Chondrocyte (in vitro differentiated cells): ENCODE measurements at places on chromosomes 13 and 19. TPM values are rescaled to one million over a fixed set of nuclear protein-coding genes. Genes with fewer than 3 reads are reported as not detected.

DNA sequence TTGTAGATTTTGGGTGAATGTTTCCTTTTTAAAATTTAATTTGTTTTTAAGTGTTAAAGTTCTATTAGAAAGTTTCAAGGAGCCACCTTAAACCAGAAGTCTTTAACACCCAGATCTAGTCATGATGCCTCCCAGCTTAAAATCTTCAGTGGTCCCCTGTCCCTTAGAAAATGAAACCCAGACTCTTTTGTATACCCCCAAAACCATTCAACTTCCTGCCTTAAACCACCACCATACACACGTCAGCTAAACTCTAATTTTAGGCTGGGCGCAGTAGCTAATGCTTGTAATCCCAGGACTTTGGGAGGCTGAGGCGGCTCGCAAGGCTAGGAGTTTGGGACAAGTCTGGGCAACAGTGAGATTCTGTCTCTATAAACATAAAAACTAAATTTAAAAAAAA lies 37.9 kb downstream of the N4BP2L1 start:
- H3K4me3 ChIP-seq = no peak overlapping the region
- H3K27ac ChIP-seq = no peak overlapping the region
- no peaks in the 10 kb centered on the region for H3K27me3 ChIP-seq
- no peaks in the 10 kb centered on the region for H3K36me3 ChIP-seq
- H3K4me1 ChIP-seq = no peaks in the 10 kb centered on the region

DNA sequence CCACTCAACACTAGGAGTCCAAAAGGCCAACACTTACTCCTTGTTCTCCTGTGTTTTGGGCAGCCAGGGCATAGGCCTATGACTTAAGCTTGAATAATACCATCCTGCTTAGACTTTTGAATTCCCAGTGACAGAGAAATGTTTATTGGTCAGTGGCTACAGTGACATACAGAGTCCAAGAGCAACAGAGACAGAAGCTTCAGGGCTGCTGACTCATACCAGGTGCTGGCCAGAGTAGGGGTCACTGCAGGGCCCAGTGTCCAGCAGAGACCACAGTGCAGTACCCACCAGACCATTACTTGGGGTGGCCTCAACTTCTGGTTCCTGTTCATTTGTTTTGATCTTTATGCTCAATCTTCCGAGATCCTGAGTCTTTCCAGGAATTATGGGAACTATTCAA lies 6.0 kb upstream of the FREM2 start:
- no peak overlapping the region for H3K27ac ChIP-seq
- peaks cover 19% of the 10 kb centered on the region for H3K27me3 ChIP-seq
- no peak overlapping the region for H3K4me3 ChIP-seq
- H3K4me1 ChIP-seq = peaks cover 3% of the 10 kb centered on the region

GRCh38 chr19:54877471-54877870 lies 3.4 kb downstream of the FCAR start:
- no peak overlapping the region for H3K27ac ChIP-seq
- no peaks in the 10 kb centered on the region for H3K36me3 ChIP-seq
- no peaks in the 10 kb centered on the region for H3K4me1 ChIP-seq
- H3K27me3 ChIP-seq = no peaks in the 10 kb centered on the region
- DNase-seq = no peak
- no peak overlapping the region for H3K4me3 ChIP-seq

DNA sequence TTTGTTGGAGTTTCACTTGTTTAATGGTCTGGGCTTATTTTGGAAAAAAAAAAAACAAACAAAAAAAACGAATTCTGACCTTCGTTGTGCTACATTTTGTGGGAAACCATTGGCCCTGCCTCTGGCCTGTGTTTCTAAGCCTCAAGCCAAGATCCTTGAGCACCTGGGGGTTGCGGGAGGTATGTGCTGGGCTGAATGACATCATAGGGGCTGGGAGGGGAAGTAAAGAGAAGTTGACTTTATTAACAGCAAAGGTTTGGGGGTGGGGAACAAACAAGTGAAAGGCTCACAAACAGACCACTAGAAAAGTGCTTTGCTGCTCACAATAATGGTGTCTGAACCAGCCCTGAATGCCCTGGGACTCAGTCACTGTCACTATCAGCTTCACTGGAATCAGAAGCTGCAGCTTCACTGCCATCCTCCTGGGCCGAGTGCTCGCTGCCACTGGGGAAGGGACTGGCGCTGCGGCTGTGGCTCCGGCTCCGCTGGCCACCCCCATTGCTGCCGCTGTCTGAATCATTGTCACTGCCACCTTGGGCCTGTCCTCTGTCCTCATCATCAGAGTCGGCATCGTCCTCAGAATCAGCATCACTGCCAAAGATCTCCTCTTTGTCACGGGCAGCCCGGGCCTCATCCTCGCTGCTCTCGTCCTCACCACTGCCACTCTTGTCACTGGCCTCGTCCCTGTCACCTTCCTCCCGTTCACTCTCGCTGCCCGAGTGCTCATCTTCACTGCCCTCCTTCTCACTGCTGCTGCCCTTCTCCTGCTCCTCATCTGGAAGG lies 5.1 kb downstream of the PAF1 start:
- peaks cover 39% of the 10 kb centered on the region for H3K36me3 ChIP-seq
- no peaks in the 10 kb centered on the region for H3K27me3 ChIP-seq
- no peak for DNase-seq
- H3K4me1 ChIP-seq = peaks cover 14% of the 10 kb centered on the region

DNA sequence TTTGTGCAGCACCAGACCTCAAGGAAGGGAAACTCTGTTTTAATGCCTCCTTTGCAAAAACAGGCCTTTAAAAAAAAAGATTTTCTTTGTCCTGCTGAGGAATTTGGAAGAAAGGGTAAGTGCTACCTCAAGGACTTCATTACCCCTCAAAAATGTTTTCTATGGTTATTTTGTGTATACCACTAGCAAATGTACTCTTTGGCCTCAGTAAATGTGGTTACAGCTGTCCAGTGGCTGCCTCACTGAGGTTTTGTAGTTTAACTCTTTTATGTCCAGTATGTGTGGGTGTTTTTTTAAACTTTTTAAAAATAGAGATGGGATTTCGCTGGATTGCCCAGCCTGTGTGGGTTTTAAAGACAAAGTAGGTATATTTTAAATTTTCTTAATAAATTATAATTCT lies 42.2 kb upstream of the TSC22D1 start:
- DNase-seq = no peak
- H3K4me1 ChIP-seq = peaks cover 13% of the 10 kb centered on the region
- no peaks in the 10 kb centered on the region for H3K36me3 ChIP-seq
- H3K27me3 ChIP-seq = no peaks in the 10 kb centered on the region

GRCh38 chr13:79423801-79424642 lies 18.0 kb upstream of the RBM26 start:
- no peak for DNase-seq
- no peak overlapping the region for H3K27ac ChIP-seq
- H3K27me3 ChIP-seq = no peaks in the 10 kb centered on the region
- H3K36me3 ChIP-seq = no peaks in the 10 kb centered on the region

DAND5 gene
- 0.36 to 0.57 TPM (median 0.41 TPM) in 3 replicates for total RNA-seq

S1PR4 gene
- total RNA-seq = not detected in 3 replicates
